Stimulated activated CD4-positive, alpha-beta T cell treated with anti-CD3 and anti-CD28 coated beads, Interleukin-1b, Interleukin-23, amount 100 ng/mL, for 1 hour (primary cell): ENCODE measurements at places on chromosomes 11 and 22.

- no peak for DNase-seq
These were observed 70.4 kb downstream of the LDLRAD3 start for GRCh38 chr11:36013950-36014897.

- DNase-seq: peak; percentile 44
These were observed 667 bp downstream of the CD81 start for GRCh38 chr11:2377511-2378443.

DNA sequence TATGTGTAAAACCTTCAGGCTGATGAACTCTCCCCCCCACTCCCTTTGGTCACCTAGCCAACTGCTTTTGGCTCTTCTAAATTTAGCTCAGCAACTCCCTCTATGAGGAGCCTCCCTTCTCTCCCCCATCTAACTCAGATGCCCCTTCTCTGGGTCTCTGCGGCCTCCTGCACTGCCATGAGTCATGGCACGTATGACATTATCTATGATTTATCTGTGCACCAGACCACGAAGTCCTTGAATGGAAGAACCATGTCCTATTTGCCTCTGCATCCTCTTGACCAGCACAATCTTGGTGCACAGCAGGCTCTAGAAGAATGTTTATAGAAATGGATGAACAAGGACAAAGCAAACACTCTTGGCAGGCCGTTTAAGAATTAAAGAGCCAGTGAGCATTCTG, 46.0 kb downstream of the RPL27A start:
- no peak for DNase-seq

- DNase-seq: no peak
These were observed 89.7 kb upstream of the MTMR2 start for GRCh38 chr11:96013461-96014213.

GRCh38 chr22:20433191-20433590, 4.4 kb downstream of the SCARF2 start:
- no peak for DNase-seq

- no peak for DNase-seq
These were observed 4.2 kb downstream of the GAL3ST3 start for GRCh38 chr11:66044757-66045156.

DNA sequence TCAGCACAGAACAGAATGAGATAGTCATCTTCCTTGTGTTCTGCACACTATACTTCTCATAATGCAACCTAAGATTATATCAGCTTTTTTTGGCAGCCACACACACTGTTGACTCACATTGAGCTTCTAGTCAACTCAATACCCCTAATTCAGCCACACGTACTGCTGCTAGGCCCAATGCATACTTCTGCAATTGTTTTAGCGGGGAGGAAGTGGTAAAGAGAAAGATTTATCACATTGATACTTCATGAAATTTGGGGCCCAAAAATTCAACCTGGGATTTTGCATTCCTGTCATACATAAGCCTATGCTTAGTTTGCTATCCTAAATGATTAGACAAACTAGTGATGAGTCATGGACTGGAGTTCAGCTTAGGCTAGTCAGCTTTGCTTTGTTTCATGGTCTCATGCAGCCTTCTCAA, 8.6 kb upstream of the UPB1 start:
- DNase-seq: no peak

GRCh38 chr11:19525276-19525675, 187.4 kb upstream of the NAV2 start:
- no peak for DNase-seq

DNA sequence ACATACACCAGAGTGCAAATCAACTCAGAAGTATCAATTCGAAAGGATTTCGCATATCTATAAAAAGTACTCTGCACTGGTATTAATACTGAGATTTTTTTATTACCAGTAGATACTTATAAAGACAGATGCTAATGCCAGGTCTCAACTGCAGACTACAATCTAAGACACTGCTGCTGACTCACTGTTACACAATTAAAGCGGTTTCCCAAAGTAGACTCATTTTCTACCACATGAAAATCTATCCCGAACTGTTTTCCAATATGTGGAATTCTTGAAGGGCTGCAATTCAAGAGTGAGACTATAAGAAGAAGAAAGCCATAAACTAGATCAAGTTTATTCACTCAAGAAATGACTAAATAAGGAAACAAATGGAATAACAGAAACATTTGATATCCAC, 57.2 kb upstream of the ARHGAP32 start:
- DNase-seq: no peak

DNA sequence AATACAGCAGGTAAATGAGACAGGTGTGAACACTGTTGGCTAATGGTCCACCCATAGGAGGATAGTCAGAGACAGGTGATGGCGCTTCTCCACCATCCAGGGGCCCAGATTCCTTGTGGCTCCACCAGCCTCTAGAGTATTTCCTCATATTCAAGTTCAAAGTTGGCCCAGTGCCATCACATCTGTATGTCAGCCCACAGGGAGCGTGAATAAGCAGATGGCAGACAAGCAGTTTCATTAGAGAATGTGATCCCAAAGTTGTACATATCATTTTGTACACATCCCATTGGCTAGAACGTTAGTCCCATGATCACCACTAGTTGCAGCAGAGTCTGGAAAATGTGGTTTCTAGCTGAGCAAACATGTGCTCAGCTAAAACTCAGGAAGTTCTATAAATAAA, 11.0 kb upstream of the CWF19L2 start:
- DNase-seq: no peak

DNA sequence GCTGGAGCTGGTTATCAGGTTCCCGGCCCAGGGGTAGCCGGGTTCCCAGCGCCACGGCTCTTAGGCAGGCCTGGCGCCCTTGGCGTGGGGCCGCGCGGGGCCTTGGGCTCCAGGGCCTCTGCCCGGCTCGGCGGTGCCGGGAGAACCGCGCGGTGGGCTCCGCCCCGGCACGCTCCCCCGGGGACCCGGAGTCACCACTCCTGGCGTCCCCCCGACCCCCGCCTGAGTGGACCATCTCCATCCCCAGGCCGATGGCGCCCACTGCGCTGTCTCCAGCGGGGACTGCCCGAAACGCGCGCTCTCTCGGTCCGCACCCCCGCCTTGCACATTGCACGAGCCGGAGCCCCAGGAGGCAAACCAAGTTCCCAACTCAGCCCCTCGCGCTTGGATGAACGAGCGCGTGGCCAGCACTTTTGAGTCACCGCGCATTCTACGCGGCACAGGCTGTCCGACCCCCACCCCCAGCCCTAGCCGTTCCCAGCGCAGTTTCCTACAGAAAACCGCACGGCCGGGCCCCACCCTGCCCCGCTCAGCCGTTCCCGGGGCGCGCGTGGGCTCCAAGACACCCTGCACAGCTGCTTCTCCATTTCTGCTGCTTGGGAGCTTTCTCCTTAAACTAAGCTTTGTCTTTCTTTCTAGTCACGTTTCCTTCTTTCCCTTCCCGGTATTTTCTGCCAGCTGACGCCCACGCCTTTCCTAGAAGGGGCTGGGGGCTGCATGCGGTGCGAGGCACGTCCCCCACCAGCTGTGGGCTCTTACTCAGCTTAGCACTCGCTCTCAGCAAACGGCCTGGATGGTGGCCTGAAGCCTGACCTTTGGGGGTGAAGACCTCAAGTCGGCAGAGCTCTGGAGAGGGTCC, 650 bp upstream of the CHID1 start:
- no peak for DNase-seq

DNA sequence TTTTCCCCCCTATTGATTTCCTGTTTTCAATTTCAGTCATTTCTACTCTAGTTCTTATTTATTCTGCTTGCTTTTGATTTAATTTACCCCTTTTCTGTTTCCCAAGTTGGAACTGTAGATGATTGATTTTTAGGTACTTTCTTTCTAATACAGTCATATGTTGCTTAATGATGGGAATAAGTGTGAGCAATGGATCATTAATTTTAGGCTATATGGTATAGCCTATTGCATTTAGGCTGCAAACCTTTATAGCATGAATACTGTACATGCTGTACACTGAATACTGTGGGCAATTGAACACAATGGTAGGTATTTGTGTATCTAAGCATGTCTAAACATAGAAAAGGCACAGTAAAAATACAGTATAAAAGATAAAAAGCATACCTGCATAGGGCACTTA, 44.9 kb downstream of the DDX10 start:
- no peak for DNase-seq

GRCh38 chr11:72391638-72392423, 42.5 kb downstream of the CLPB start:
- no peak for DNase-seq

DNA sequence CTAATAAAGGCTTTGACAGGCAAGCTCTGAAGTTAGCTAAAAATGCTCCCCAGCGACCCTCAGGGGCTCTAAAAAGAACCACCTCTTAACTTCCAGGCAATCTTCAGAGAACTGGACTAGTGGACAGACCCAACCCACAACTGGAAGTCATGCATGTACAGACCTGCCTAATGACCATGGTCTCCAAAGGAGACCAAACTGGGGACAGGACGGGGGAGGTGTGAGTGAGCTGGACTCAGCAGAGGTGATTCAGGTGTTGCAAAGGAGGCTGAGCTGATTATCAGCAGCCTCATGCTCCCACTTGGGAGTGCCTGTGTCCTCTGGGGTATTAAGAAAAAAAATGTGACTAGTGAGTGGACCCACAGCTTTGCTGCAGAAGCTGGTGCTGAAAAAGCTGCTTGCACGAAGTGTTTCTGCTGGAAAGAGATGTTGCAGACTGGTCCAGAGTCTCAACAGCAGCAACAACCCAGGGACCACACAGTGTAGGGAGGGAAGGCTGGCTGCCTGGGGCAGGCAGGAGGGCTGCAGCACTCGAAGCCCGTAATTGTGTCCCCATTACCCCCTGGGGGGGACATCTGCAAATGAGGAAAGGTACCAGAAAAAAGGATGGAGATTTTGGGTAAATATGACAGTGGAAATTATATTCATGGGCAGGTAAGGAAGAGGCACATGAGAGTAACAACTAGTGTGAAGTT, 35.3 kb downstream of the PITPNB start:
- DNase-seq: no peak

DNA sequence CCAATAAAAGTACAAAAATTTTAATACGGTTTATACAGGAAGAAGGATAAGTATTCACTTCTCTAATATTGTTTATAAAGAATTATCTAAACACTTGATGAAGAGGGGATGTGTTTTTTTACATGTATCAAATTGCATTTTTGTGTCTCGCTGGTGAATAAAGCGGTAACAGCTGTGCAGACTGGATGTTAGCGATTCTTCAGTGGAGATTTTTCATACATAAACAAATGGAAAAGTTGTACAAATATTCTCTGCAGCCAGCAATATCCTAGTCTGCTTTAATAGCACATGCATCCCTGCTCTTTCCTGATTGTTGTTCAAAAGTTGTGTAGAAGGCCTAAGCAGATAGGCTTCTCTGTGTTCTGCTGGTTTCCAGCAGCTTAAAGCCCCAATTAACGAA, 369.3 kb downstream of the SOX6 start:
- DNase-seq: no peak

DNA sequence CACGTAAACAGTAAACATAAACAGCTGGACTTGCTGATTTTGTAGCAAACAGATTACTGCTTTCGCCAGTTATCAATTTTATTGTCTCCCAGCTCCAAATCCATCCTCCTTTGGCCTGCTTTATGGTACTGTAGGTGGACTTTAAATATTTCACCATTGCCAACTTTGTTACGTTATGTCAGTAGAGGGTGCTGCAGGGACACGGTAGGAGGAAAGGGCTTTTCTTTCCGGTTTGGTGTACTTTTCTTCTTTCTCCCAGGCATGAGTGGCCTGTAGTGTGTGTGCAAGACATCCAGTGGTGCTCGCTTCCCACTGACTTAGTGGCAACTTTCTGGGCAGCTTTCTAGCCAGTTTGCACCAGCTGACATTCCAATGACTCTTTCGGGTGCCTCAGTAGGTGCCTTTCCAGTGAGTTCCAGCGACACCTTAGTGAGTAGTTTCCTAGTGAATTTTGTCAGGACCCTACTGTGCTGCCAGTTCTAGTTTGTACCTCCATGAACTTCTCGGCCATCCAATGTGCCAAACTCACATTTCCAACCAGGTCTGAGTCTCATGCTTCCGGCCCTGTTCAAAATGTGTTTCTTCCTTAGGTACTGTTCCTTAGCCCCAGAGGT, 267.6 kb upstream of the TENM4 start:
- no peak for DNase-seq

- DNase-seq: peak; percentile 38
These were observed 5.4 kb upstream of the TXN2 start for GRCh38 chr22:36486619-36487384.

DNA sequence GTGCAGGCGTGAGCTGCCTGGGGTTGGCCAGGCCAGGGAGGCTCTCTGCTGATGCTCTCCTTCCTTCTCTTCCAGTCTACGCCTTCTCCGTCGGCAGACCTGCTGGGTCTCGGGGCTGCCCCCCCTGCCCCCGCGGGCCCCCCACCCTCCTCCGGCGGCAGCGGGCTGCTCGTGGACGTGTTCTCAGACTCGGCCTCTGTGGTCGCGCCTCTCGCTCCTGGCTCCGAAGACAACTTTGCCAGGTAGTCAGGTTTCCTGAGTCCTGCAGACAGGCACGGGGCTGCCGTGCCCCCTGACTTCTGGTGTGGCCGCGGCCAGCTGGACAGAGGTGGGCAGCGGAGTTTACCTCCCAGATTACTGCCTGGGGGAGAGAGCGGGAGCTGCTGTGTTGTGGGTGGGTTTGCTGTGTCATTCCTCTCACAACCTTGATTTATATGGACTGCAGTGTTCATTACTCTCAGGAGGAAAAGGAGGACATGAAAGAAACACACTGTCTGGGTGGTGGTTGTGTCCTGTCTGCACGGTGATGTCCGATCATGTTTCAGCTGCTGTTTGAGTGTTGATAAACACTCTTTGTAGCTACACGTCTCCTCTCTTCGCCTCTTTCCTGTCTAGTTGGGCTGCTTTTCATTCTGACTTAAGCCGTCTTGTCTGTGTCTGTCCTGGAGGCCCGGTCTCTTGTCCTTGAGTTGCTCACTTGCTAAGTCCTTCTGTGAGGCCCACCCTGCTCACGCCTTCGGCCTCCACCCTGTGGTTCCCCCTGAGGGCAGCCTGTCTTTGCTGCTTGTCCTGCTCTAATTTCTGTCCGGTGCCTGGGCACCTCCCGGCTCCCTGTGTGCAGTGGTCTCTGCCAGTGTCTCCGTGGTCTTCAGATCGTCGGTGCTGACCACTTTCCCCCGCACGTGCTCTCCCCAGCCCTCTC, 35.9 kb downstream of the MUC6 start:
- no peak for DNase-seq

GRCh38 chr11:45880772-45881570, 4.5 kb upstream of the MAPK8IP1 start:
- DNase-seq: no peak

DNA sequence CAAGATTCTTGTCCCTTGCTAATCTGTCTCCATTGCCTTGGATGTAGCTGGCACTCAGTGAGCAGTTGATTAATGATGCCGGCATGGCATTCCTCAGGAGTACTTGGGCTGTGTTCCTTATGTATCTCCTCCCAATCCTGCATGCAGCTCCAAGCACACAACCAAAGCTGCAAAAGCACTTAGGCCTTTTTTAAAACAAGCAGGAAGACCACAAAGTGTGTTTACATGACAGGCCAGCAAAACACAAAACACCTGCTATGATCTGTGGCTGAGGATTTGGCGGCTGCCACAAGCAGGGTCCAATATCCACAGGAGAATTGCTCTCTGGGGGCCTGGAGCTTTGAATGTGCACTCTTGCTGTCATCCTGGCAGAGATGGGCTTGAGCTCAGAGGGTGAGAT, 8.9 kb downstream of the ABTB2 start:
- no peak for DNase-seq
